ENCODE measurements at places on chromosomes 12 and 14. TPM values are rescaled to one million over a fixed set of nuclear protein-coding genes. Genes with fewer than 3 reads are reported as not detected.

DNA sequence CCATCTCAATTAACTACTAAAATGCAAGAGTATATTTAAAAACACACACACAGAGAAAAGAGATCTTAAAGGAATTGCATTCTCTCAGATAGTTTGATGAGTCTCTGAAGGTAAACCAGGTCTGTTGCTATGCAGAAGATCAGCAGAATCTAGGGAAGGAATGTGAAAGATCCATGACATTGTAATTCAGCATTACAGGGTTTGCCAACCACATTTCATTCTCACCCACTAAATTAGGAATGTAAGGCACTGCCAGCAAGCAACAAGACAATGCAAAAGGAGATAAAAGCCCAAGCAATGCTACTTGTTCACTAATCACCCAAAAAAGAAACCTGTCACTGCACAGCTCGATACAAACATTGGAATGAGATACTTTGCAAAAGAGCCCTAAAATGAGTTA, 106.3 kb downstream of the LRIG3 start:
- H3K4me3 ChIP-seq, result no peak overlapping the region
- peak; percentile 50 for DNase-seq
- H3K27ac ChIP-seq, result no peak overlapping the region
- H3K4me1 ChIP-seq, result no peaks in the 10 kb centered on the region
- no peaks in the 10 kb centered on the region for H3K36me3 ChIP-seq

Gene CBLN3
- 0.07 TPM for total RNA-seq

Gene RPS6KL1
- total RNA-seq, result 11.6 TPM

Gene RNU6-8
- total RNA-seq, result not detected

DNA sequence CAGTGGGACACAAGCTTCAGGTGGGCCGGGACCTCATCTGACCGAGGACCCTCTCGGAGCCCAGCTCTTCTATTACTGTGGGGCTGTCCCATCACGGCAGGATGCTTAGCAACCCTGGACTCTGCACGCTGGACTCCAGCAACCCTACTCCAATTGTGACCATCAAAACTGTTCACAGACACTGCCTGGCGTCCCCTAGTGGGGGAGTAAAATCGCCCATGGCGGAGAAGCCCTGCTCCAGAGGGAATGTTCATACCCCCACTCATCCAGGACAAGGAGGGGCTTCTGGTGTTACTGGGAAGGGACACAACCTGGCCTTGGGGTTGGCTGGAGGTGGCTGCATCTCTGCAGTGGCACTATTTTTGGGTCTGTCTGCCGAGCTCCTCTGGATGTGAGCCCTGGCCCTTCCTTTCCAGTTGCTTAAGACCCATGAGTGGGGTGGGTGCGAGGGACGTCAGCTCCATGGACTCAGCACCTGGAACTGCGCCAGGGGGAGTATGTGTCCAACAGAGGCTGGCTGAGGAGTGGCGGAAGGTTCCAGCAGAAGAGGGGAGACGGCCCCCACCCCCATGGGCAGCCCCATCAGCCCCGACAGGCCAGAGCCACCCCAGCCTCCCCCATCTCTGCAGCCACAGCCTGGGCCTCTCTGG, 103.8 kb downstream of the RFLNA start:
- peaks cover 5% of the 10 kb centered on the region for H3K36me3 ChIP-seq
- DNase-seq, result no peak
- H3K4me1 ChIP-seq, result no peaks in the 10 kb centered on the region
- H3K27ac ChIP-seq, result 0 out of 2 replicates have a peak overlapping the region, but pooled peaks have one; percentile 19
- no peak overlapping the region for H3K4me3 ChIP-seq
